ENCODE measurements at places on chromosomes 7 and 10. TPM values are rescaled to one million over a fixed set of nuclear protein-coding genes. Genes with fewer than 3 reads are reported as not detected.

Gene BTBD16
- total RNA-seq: not detected

Gene LRMDA
- 0.45 TPM for total RNA-seq

Gene SRRM3
- total RNA-seq: 1.3 TPM

Gene VSTM4
- 0.74 TPM for total RNA-seq

Gene GHRHR
- not detected for total RNA-seq

Gene KCND2
- 0.17 TPM for total RNA-seq

Gene PTF1A
- total RNA-seq: not detected

Gene MCM10
- 14.6 TPM for total RNA-seq

Gene UPK3BL2
- 0.45 TPM for total RNA-seq

Gene ANKRD7
- total RNA-seq: 0.89 TPM

Gene LRRC18
- not detected for total RNA-seq

Gene CCDC3
- total RNA-seq: 0.45 TPM
